ENCODE measurements at places on chromosomes 2 and 18.

DNA sequence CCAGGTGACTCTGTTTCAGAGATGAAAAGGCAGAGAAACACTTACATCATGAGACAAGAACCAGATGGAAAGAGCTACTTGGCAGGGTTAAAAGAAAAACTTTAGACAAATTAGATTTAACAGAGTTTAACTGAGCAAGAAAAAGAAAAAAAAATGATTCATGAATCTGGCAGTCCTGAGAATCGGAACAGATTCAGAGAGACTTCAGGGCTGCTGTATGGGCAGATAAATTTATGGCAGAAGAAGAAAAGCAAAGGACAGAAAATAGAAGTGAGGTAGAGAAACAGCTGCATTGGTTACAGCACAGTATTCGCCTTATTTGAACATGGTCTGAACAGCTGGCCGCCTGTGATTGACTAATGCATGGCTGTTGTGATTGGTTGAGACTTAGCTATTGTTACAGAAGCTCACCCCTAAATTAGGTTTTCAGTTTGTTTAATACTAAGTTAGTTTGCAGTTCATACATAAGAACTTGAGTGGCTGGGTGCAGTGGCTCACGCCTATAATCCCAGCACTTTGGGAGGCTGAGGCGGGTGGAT is 43.0 kb upstream of the RHOB start:
- no peak for DNase-seq

- DNase-seq: no peak
These were observed 266.8 kb upstream of the FBXO11 start for GRCh38 chr2:48173141-48173540.

DNA sequence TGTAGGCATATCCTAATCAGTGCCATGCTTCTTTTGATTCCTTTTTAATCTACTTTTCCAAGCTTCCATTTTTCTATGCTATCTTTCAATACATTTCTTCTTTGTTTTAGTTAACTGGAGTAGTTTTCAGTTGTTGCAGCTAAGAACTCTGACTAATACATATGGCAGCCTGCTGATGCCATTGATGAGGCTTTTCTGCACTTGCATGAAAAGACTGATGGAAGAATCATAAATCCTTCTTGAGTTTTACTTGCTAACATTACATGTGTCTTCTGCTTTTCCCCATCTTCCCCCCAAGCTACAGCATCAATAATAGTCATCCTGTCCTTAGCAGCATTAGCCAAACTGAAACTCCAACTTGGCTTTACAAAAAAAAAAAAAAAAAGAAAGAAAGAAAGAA is 203.3 kb downstream of the LRP1B start:
- no peak for DNase-seq

GRCh38 chr18:76345901-76346300 is 149.1 kb downstream of the ZNF516 start:
- DNase-seq: no peak

- no peak for DNase-seq
These were observed 15.0 kb upstream of the AP1S3 start for GRCh38 chr2:223852281-223852795.

DNA sequence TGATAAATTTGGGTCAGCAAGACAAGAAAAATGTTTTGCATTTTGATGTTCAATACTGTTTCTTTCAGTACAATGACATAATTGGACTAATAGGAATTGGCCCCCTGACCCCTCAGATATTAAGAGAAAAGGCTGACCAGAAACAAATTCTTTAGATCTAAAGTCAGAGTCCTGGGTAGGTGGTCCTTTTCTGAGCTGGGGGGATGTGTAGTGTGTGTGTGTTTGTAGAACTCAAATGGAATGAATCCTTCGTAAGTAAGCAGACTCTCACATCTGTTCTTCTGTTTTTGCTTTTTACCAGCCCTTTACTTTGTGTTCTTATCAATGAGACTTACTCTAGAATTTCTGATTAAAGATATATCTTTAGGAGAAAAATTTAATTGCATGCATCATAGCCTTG is 327.7 kb downstream of the TGIF1 start:
- no peak for DNase-seq

DNA sequence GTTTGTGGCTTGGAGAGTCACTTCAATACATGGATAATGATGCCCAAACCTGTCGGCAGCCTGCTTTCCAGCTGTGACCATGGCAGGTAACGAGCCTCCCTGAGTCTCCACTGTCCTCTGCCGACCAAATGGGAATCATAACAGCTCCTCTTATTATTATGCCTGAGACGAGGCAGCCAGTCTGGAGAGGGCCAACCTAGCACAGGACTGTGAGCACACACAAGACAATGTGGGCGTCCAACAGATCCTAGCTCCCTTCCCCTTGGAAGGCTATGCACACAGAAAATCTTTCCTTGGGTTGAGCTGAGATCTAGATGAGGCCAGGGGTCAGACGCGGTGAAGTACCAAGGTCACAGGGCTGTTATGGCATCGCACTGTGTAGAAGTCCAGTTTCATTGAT is 890 bp upstream of the SLC4A3 start:
- DNase-seq: no peak

Data from RWPE2 (cell line).